Ureter (tissue), 1 donor: ENCODE measurements at places on chromosomes 1 and 21. TPM values are rescaled to one million over a fixed set of nuclear protein-coding genes. Genes with fewer than 3 reads are reported as not detected.

Gene NBPF3
- total RNA-seq: 21.5 TPM

Gene IL19
- total RNA-seq: not detected

DNA sequence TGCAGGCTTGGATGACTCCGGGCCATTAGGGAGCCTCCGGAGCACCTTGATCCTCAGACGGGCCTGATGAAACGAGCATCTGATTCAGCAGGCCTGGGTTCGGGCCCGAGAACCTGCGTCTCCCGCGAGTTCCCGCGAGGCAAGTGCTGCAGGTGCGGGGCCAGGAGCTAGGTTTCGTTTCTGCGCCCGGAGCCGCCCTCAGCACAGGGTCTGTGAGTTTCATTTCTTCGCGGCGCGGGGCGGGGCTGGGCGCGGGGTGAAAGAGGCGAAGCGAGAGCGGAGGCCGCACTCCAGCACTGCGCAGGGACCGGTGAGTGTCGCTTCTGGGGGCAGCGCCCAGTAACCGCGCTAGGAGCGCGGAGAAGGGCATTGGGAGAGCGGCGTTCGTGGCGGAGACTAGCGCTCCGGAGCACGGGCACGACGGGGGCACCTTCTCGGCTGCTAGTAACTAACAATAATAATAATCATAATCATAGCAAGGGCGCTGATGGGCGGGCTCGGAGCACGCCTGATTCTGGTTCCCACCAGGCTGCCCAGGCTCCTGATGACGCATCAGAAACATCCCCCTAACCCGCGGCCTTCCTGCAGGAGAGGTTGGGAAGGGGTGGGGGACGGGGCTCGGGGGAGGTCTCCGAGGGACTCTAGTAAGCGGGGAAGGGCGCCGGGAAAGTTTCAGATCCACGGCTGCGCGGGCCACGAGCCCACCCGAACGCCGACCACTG lies at the start of gene MX1:
TSS of gene MX1 (plus strand) at position 286 of the 722 bp plus-strand sequence. CDS start 5,832 bp downstream, outside the sequence.
- DNase-seq: peak; percentile 76

DNA sequence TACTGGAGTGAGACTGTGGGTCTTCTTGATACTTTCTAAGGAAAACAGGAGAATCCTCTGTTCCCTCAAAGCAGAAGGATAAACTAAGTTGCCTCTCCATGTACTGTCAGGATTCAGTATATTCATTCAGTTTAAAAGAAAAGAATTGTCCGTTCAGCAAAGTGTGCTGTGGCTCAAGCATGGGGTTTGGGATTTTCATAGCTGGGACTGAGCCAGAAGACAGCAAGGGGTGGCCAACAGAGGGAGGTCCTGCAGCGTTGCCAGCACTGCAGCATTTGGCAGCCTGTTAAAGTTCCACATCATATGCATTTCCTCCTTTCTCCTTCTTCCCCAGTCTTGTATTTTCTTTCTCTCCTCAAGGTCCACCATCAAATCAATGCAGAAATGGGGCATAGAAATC lies 75.1 kb downstream of the DTL start:
- DNase-seq: no peak

GRCh38 chr1:227794817-227795192 lies 20.7 kb upstream of the PRSS38 start:
- no peak for DNase-seq

DNA sequence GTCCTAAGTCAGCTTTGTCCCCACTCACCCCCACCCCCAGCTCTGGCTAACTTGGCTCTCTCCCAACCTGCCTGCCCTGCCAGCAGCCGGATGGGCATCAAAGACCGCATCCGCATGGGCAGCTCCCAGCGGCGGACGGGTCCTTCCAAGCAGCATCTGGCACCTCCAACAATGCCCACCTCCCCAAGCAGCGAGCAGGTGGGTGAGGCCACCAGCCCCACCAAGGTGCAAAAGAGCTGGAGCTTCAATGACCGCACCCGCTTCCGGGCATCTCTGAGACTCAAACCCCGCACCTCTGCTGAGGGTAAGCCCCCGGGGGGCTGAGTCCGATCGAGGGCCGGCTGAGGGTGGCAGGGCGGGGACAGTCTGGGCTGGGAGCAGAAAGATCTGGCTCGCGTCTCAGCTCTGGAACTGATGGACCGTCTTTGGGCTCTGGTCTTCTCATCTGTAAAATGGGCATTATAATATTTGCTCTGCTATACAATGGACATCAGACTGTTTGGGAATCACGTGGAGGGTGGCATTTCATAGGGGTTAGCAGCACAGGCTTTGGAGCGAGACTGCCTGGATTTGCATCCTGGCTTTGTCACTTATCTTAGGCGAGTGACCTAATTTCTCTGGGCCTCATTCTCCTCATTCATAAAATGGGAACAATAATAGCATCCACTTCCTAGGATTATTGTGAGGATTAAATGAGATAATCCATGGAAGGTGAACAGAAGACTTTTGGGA lies 31.0 kb downstream of the CITED4 start:
- no peak for DNase-seq
